ENCODE measurements at places on chromosomes 5 and 9.

DNA sequence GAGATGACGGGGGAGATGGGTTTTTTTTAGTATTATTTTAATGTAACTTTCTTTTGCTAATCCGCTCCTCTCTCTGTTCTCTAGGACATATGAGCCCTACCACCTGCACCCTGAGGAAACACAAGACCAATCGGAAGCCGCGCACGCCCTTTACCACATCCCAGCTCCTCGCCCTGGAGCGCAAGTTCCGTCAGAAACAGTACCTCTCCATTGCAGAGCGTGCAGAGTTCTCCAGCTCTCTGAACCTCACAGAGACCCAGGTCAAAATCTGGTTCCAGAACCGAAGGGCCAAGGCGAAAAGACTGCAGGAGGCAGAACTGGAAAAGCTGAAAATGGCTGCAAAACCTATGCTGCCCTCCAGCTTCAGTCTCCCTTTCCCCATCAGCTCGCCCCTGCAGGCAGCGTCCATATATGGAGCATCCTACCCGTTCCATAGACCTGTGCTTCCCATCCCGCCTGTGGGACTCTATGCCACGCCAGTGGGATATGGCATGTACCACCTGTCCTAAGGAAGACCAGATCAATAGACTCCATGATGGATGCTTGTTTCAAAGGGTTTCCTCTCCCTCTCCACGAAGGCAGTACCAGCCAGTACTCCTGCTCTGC, 4.8 kb downstream of the MSX2 start:
- DNase-seq: no peak

- DNase-seq: no peak
Observed at GRCh38 chr5:102991802-102992201, 128.1 kb downstream of the GIN1 start.

DNA sequence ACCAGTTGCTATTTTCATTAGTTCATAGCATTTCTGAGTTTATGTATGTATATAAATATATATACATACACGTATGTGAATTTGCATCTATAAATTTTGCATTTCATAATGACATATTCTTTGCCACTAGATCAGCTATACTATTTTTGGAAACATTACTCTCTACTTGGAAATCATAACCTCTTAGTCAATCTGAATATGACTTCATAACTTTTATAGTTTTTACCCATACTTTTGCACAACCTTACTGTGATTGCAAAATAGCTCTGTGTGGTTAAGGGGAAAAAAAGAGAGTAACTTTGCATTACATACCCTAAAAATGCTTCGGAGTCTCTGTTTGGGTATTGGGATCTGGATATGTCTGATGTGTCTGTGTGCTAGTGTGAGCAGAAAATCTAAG, 44.9 kb upstream of the ADAMTSL1 start:
- no peak for DNase-seq

GRCh38 chr5:92518318-92518904, 1062.6 kb downstream of the NR2F1-AS1 start:
- DNase-seq: no peak

DNA sequence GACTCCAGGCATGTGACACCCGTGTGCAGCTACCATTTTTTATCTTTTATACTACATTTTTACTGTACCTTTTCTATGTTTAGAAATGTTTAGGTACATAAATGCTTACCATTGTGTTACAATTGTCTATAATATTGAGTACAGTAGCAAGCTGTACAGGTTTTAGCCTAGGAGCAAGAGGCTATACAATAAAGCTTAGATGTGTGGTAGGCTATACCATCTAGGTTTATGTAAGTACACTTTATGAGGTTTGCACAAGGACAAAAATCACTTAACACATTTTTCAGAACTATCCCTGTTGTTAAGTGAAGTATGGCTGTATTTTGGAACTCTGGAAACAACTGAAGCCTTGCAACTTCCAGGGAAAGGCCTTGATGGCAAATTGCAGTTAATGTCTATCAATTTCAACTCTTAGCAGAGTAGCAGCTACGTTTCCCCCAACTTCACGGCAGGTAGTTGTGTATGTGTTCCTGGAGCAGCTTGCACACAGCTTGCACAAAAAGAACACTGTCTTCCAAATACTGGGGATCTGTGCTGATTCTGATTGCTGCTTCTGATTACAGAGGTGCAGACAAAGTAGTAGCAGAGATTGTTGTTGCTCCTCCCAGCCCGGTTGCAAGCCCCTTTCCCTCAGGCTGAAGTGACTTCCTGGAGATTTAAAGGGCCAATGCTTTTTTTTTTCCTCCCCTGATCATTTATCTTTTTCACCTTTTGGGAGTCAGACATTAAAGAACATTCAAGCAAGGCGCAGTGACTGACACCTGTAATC, 30.0 kb downstream of the SIL1 start:
- no peak for DNase-seq

GRCh38 chr9:68458918-68459317, 81.8 kb downstream of the TMEM252 start:
- no peak for DNase-seq

DNA sequence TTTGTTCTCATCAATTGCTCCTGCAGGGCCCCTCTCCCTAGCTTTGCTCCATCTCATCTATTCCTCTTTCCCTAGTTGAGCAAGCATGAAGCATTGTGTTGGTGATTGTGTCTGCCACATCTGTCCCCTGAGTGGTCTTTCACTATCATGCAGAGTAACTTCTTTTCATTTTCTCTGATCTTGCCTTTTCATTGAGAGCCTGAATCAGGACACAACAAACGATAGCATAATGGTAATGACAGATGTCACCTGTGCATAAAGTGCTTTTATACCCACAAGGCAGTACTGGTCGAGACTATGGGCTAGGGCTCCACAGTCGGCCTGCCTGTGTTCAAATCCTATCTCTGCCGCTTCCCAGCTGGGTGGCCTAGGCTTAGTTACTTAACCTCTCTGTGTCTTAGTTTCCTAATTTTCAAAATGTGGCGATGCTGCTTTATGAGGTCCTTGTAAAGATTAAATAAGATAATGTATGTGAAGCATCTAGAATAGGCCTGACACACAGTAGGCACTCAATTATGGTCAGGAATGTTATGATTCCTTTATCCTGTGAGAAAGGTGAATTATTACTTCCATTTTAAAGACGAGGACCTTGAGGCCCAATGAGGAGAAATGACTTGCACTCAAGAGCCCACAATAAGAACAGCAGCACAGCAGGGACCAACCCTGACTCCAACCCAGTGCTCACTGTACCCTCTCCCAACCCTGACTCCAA, 137.1 kb upstream of the ZNF618 start:
- DNase-seq: no peak

- DNase-seq: no peak
Observed at GRCh38 chr5:37248421-37248969, 681 bp downstream of the CPLANE1 start.

- no peak for DNase-seq
Observed at GRCh38 chr5:53200306-53200705, 90.7 kb upstream of the MOCS2 start.

DNA sequence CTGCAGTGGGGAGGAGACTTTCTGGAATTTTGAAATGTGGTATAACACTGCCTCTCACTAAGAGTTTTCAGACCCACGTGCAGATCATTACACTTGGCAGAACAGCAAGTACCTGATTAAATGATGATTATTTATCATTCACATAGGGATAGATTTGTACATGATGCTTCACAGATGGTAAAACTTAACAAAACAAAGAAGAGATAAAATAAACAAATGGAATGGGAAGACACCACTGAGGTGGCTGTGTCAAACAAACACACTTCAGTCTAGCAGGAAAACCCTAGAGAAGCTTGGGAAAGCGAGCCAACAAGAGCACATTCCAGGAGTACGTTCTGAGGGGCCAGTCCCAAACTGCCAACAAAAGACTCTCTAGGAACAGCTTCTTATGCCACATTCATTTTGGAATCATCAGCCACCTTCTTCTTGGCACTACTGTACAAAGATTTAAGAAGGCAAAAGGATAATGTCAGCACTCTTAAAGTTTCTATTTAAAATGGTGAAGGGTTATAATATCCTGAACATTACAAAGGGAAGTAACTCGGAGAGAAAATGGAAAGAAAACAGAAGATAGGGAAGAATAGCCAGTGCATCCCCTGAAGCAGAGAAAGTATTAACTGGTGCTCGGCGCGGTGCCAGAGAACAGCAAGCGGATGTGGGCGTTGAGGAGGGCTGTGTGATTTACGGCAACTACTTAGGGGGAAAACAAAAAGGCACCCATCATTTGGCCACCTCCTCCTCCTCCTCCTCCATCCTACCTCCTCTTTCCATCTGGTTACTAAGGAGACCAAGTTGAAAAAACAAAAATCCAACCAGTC, 1.6 kb downstream of the MED27 start:
- no peak for DNase-seq

- no peak for DNase-seq
Observed at GRCh38 chr5:30505014-30505886, 688.2 kb upstream of the CDH6 start.

DNA sequence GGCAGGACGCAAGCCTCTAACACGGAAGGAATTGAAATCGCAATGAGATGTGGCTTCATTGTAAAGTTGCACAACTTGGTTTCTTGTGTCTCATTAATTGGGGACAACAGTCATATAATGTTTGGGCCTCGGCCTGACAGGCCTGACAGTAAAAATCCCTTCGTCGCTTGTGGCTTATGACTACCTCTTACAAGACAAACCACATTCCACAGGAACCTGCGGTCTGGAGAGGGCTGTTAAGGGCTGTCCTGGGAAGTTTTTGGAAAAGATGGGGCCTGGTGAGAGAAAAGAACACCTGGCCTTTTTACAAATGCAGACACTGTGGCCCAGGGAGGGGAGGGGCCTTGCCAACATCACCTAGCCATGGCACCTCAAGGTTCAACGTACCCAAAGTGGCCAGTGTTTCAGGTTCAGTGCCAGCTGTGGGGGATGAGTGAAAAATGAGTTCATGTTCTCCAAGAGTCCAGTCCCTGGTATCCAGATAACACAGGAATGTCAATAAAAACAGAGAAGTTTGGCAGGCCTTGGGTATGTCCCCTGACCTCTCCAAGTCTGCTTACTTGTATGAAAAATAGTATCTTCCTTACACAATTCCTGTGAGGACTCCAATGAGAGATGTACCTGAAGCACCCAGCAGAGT, 22.2 kb downstream of the SHB start:
- DNase-seq: no peak

DNA sequence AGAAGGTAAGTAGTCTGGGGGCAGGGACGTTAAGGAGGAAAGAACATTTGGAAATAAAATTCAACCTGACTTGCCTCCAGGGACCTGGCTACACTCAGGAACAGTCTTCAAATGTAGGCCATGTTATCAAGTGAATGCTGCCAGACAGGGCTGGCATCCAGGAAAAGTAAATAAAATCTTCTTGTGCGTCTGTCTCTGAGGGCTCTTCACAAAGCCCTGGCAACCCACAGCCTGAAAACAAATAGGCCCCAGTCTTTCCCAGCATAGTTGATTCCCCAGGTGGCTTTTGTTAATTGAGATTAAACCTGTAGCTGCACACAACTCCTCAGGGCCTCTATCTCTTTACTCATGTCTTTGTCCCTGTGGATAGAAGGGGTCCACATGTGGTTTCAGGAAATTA, 55.4 kb downstream of the STK32A start:
- no peak for DNase-seq

- DNase-seq: no peak
Observed at GRCh38 chr5:137278476-137278875, 220.7 kb downstream of the SPOCK1 start.

GRCh38 chr5:36703245-36703860, 96.9 kb downstream of the SLC1A3 start:
- DNase-seq: no peak

DNA sequence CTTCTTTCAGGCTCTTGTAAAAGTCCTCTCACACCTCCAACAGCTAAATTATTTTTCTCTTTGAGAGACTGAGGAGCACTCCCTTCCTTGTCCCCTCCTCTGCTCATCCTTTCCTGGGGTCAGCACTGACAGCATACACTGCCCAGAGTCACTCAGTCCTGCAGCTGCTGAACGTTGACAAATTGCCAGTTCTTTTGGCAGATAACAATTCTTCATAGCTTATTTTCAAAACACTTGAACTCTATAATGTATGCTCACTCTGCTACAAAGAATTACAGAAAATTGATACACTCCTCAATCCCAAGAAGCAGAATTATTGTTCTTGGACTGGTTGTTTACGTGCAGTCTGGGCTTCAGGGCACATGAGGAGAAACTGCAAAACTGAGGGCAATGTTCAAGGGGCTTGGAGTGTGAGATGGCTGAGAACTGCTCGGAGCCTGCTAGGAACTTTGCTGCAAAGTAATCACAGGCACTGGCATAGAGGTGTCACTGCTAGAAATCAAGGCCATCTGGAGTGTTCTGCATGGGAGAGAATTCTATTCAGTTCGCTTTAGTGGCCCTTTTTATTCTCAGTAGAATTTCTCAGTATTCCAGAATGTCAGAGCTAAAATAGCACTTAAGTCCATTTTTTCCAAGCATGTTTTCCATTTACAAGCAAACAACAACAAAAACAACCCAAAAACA, 96.4 kb upstream of the SPOCK1 start:
- DNase-seq: no peak

- DNase-seq: no peak
Observed at GRCh38 chr5:10140195-10140973, 109.3 kb downstream of the ATPSCKMT start.

DNA sequence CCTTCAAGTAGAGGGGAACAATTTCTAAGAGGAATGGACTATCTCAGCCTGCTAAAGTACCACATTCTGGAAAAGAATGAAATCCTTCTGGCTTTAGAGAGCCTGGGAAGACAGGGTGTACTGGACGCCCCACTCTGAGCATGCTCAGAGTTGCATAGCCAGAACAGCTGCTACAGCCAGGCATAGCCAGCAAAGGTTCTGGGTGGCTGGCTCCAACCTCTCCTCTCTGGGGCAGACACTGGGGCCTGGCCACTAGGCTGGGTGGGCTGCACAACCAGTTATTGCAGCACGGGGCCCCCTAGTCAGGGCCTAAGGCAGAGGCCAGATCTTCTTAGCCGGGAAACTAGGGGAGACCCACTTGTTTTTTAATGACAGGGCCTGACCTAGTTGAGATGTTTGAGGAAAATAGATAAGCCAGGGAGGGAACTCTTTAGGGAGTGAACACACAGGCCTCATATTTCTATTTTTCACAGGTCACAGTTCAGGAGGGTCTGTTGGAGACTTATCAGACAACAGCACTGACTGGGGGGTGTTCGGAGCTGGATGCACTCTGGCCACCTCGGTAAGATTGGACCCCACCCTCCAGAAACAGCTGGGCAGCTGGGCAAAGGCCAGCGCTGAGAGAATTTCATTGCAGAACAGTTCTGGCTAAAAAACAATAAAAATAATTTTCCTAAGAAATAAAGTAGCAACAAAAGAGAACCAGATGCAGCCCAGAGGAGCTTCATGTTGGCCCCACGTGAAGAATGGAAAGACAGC, 142.9 kb downstream of the LPAR1 start:
- no peak for DNase-seq

DNA sequence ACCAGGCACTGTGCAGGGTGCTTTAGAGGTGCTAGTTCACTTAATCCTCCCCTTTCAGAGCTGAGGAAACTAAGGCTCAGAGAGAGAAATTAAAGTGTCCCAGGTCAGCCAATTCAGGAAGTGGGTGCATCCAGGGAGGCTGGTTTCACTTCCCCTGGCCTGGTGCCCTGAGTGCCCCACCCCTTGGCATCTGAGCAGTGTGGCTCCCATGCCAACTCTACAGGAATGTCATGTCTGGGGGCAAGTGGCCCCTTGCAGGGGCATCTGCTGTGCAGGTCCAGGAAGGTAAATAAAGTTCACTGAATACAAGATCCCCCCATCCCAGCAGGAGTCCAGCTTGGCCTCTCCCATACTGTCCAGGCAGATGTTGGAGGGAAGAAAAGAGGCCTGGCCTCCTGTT, 4.4 kb upstream of the N4BP3 start:
- DNase-seq: no peak

- DNase-seq: no peak
Observed at GRCh38 chr5:67010684-67011409, 185.8 kb downstream of the CD180 start.

All from stimulated activated CD4-positive, alpha-beta T cell treated with anti-CD3 and anti-CD28 coated beads, TNF-alpha, amount 100 ng/mL, for 1 hour (primary cell).